DMS79 treated with DMSO at 0.1 percent for 48 hours (cell line): ENCODE measurements at places on chromosomes 3 and 15.

GRCh38 chr3:30752970-30753369 lies 141.5 kb downstream of the GADL1 start:
- DNase-seq = no peak

DNA sequence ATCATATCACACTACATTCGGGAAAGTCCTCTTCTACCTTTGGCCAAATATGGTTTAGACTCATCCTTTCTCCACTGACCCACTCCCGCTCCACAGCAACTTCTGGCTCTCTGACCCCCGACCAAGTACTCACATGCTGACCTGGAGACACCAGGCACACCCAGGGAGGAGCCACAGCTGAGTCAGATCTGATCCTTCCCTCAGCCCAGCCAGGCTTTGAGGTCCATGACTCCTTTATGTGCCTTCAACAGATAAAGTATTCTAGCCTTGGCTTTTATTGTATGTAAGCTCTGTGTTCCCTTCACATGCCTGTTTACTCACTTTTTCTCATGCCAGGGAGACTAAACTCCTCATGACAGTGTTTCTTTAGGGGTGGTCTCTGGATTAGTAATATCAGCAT lies 166.9 kb upstream of the UMPS start:
- no peak for DNase-seq

DNA sequence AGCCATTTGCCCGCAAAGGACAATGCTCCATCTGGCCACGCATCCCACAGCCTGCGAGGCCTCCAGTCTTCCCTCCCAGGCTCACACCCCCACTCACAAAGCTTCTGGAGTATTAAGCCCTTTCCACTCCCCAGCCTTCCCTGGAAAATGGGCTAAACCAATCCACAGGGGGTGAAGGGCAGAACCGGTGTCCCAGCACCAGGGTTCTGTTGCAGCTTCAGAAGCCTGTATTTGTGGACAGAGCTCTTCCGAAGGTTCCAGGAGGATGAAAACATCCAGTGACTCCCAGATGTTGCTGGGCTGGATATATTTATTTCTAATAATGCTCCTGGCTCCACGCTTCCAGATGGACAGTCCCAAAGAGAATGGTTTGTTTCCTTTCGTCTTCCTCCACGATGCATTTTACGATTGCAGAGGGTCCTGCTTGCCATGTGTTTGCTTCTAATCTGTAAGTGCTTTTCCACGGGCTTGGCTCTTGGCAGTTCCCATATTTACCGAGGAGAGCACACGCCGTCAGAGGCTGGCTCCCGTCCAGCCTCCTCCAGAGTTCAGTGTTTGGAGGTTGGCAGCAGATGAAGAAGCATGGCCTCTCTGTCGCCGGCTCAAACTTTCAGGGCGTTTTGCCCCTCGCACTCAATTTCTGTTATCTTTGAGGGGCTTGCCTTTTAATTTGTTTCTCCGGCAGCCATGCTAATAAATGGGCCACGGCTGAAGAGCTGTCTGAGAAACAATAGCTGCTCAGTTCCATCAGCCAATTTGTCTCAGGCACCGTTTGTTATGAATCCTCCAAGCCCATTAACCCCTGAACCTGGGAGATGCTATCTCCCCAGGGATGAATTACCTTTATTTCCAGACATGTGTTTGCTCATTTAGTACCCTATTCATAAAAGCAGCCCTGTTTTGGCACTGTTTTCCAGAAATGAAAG lies 367.9 kb upstream of the PROK2 start:
- DNase-seq = peak; percentile 64

DNA sequence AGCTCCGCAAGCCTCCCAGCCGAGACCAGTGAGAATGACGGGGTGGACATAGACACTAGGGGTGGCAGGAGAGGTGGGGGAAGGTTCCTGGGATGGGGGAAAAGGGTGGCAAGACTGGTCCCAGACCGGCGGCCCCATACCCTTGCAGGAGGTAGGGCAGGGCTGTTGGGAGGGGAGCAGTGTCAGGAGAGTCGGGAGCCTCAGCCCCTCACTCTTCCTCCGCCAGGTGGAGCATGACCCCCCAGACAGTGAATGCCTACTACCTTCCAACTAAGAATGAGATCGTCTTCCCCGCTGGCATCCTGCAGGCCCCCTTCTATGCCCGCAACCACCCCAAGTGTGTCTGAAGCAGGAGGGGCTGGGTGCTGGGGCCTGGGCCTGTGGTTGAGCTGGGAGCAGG lies 8.7 kb upstream of the PSMD2 start:
- no peak for DNase-seq

GRCh38 chr15:38843736-38844590 lies 279.3 kb upstream of the RASGRP1 start:
- no peak for DNase-seq

GRCh38 chr3:8824238-8824637 lies 54.8 kb upstream of the OXTR start:
- DNase-seq = no peak

GRCh38 chr3:138068046-138068445 lies 47.4 kb downstream of the DZIP1L start:
- no peak for DNase-seq

DNA sequence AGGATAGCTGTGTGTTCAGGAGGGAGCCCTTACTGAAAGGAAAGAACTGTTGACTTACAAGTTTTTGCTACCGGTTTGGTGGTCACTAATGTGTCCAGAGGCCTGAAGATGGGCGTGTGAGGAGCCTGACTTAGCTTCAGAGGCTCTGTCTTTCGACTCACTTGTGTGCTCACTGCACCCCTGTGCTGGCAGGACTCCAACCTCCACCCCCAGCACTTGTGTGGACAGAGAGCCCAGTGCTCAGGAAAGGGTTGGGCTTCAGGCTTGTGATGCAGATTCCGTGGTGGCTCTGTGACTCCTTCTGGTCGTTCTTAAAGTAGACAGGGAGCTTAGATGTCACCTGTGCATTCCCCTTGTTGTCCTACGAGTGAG lies 100.9 kb downstream of the PGPEP1L start:
- no peak for DNase-seq

- DNase-seq = no peak
Measured at GRCh38 chr15:31483053-31483985, 156.7 kb downstream of the KLF13 start.

GRCh38 chr15:64807751-64808222 lies 17.7 kb downstream of the PIF1 start:
- no peak for DNase-seq

DNA sequence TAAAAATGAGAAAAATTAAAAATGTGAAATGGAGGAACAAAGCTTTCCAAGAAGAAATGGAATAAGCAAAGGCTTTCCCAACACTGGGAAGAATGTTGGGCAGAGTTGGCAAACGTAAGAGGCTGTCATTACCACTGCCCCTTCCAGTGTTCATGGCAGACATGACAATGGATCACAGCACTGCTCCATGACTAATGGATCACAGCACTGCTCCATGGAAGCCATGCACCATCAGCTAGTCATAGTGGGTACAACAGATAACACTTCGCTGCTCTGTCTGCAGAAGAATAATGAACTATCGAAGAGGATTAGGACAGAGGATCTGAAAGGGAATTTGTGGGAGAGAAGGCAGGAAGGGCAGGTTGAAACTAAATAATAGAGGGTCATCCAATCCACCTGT lies 5.0 kb downstream of the CAV3 start:
- DNase-seq = no peak

- no peak for DNase-seq
Measured at GRCh38 chr3:60330107-60330506, 921.1 kb downstream of the FHIT start.

DNA sequence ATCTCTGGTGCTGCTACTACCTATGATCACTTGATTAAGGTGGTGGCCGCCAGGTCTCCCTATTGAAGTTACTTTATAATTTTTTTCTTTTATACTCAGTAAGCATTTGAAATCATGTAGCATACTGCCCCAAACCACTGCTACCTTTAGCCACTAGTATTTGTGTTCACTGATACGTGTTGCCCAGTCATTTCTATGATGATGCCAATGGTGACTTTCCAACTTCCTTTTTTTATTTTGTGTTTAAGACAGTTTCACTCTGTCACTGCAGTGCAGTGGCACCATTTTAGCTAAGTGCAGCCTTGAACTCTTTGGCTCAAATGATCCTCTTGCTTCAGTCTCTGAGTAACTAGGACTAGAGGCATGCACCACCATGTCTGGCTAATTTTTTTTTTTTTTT lies 598.2 kb downstream of the NAALADL2 start:
- no peak for DNase-seq

GRCh38 chr3:120399372-120399771 lies 50.2 kb upstream of the LRRC58 start:
- DNase-seq = no peak

- DNase-seq = no peak
Measured at GRCh38 chr3:4710191-4710590, 217.0 kb downstream of the ITPR1 start.
